Activated gamma-delta T cell treated with Interleukin-2 at 50 U/mL for 16 hours (primary cell): ENCODE measurements at places on chromosomes 12 and 14.

- no peak for DNase-seq
Measured at GRCh38 chr12:67539946-67540345, 108.6 kb upstream of the DYRK2 start.

DNA sequence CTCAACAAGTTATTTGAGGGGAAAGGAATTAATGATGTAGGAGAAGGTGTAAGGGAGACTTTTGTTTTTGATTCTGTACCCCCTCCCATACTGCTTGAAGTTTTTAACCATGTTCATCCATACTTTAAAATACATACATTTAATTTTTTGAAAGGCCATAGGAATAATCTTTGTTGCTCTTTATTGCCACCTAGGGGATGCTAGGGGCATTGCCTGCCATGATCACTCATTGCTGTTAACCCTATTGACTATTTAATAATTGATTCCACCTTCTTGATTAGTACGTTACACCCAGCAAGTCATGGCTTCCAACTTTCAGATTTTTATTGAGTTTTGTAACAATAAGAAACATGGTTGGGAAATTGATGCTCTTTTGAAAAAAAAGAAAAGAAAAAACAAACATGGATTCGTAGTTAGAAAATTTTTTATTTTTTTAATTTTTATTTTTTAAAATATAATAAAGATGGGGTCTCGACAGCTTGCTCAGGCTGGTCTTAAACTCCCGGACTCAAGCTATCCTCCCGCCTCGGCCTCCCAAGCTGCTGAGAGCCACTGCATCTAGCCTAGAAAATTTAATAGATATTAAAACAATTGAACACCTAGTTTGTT lies 8.5 kb upstream of the PRKAB1 start:
- peak; percentile 36 for DNase-seq

- no peak for DNase-seq
Measured at GRCh38 chr12:85782711-85783110, 53.5 kb downstream of the RASSF9 start.

DNA sequence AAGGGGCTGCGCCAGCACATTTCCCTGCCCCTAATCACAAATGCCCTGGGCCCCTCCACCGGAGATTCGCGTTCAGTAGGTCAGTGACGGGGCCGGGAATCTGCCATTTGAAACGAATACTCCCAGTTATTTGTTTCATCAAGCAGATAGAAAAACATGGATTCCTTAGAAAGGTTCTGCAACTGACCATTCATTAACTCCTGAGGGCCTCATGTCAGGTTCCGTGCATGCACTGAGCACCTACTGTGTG lies 25.6 kb upstream of the UBC start:
- no peak for DNase-seq

GRCh38 chr14:81446279-81447007 lies 46.3 kb upstream of the STON2 start:
- DNase-seq, result no peak

GRCh38 chr14:100571837-100572236 lies 15.4 kb downstream of the BEGAIN start:
- no peak for DNase-seq

- DNase-seq, result no peak
Measured at GRCh38 chr12:40499856-40500255, 192.4 kb upstream of the CNTN1 start.

GRCh38 chr12:84596266-84596665 lies 316.3 kb downstream of the SLC6A15 start:
- DNase-seq, result no peak

DNA sequence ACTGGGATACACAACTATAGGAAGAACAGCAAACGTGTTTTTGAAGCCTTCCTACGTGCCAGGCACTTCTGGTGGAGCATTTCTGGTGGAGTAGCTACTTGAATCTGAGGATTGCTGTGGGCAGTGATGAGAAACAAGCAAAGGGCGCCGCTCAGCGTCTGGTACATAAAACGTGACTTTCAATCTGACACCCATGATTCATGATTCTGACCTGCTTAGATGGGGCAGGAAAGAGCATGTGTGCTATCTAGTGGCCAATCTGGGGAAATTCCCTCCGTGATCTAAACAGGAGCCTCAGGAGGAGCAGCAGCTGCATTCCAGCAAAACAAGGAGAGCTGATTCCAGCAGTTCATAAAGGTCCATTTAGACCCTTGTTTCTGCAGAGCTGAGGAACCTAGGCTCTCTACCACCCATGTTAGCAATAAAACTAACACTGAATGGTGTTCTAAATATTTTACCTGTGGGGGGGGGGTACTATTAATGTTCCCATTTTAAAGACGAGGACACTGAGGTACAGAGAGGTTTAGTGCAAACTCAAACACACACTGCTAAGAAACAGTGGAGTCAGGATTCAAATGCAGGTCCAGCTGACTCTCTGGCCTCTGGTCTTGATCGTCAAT lies 37.8 kb downstream of the PAH start:
- no peak for DNase-seq

GRCh38 chr12:112664569-112664968 lies 127.0 kb upstream of the RPH3A start:
- no peak for DNase-seq

DNA sequence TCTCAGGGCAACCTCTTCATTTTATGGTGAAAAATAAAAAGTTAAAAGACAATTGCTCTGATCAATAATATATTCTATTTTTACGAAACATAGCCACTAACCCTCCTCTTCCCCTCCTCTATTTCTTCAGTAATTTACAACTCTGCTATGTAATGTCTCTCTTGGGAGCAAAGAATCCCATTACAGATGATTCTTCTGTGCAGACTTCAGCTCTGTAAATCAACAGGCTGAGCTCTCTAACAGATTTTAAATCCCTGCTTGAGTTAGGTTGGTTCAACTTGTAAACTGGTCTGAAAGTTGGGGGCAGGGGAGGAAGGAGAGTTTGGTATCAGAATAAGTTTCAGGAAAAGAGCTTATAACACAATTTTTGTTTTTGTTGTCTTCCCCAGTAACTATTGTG lies 151.0 kb downstream of the SLC25A21 start:
- no peak for DNase-seq

DNA sequence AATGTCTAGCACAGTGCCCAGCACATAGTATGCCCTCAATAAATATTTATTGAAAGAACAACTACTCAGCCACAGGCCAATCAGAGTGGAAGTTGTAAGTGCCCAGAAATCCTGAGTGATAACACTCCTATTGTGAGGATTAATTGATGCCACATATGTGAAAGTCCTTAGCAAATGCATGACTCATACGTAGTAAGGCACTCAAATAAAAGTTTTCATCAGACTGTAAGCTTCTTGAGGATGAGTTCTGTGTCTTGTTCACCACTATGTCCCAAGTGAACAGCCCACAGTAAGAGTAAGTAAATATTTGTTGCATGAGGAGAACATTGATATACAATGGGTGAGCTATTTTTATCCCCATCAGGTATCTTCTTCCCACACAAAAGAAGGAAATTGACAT lies 24.7 kb upstream of the ANO6 start:
- DNase-seq, result no peak

DNA sequence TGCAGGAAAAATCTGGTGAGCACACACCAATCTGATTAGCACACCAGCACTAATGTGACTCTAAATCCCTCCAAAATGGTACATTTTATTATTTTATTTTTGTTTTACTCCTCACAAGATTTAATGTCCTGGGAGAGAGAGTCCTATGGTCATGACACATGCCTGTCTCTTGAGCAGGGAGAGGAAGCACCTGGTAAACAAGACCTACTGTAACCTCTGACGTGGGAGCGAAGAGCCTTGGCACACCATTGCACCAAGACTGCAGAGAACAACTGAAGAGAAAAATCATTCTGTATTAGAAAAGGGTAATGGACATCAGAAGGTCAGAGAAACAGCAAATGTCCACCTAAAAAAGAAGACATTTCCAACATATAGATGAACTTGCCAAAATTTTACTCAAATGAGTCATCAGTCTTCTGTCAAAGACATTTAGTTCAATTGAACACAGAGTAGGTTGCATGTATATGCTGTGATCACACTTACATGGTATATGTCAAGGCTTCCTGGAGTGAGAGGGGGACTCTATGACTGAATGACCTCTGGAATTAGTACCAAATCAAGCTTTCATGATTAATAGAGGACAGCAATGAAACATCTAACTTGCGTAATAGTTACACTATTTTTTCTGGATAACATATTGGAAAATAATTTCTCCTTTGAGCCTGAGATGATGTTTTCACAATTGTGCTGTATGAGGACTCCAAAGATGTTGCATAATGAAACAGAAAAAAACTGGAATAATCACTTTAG lies 186.9 kb upstream of the FLRT2 start:
- DNase-seq, result no peak
